ENCODE measurements at places on chromosomes 6 and 20.

GRCh38 chr6:118776607-118777549, 117.1 kb upstream of the ASF1A start:
- DNase-seq = peak; percentile 63

DNA sequence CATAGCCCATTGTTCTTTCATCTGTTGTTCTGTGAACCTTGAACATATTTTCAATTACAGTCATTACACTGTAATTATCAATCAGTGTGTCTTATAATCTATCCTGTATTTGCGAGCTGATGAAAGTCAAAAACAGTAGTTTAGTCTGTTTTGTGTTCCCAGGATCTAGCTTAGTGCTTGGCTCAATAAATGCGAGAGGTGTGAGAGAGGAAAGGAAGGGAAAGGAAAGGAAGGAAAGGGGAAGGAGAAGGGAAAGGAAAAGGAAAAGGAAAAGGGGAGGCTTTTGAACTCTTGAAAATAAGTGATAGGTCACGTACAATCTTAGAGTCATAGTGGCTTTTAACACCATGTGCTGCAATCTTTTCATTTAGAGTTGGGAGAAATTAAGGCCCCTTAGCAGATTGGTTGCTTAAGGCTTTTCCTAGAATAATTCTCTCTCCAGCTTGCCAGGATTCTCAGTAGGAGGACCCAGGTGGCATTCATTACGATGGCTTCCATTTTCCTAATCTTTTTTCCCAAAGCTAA, 433.8 kb upstream of the PLCB4 start:
- no peak for DNase-seq

DNA sequence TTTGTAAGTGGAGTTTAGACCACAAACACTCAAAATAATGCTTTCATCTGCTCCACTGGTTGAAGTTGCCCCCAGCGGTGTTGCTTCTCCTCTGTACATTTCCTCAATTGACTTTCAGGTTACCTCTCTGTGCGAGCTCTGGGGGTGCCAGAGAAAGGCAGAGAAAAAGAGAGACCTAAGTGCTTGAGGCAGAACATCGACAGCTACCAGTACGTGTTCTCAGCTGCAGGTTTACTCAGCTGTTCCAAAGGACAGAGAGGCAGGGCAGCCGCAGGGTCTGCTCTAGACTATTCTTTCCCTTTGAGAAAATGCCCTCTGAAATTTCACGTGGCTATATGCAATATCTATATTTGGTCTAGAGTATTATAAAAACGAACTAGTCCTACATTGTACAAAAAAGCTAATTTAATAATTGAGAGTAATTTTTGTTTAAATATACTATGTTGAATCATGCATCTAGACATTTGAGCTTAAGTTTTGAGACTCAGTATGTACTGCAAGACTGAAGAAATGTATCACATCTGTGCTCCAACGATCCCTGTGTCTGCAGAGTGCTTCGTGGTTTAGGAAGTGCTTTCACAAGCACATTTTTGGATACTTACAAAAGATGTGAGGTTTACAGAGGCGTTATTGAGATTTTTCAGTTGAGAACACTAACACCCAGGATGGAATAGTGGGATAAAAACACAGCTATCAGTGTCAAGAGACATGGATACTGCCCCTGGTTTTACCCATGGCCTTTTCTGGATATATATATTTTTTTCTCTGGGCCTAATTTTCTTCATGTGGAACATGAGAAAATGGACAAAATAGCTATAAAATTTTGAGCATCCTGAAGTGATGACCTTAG, 453.6 kb upstream of the FLRT3 start:
- DNase-seq = peak; percentile 87

GRCh38 chr20:4160761-4161305, 145.5 kb upstream of the RNF24 start:
- no peak for DNase-seq

- peak; percentile 17 for DNase-seq
Measured at GRCh38 chr6:134074151-134075055, 22.0 kb upstream of the SLC2A12 start.

- no peak for DNase-seq
Measured at GRCh38 chr20:673603-674001, 2.0 kb downstream of the SCRT2 start.

DNA sequence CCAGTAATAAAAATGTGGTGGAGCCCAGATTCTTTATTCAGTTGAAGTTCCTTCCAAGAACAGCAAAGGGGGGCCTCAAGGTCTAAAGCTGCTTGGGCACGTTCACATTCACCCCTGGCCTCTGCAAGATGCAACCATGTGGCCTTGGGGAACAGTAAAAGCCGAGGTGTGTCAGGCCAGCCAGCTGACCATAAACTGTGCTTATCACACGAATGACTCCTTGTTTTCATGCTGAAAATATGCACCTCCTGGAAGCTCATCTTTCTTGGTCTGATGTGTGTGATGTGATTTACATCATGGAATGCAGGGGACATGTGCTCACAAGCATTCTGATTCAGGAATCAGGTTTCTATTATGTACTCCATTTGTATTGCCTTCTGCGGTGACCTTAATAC, 211.6 kb upstream of the MARCKS start:
- no peak for DNase-seq

DNA sequence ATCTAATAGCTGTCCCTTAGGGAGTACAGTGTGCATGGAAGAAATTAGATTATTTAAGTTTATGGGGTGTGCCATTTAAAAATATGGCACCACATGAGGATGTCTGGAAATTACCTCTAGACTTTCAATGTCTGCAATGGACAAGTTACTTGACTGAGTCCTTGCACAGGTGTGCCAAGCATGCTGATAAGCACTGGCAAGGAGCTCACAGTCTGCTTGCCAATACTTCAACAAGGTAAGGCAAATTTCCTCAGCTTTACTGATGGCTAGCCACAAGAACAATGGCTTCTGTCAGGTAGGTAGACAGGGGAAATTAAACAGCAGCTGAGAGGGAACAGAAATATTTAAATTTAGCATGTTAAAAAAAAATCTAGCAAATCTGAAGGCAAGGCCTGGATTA, 91.1 kb upstream of the TRAF3IP2 start:
- DNase-seq = no peak

- DNase-seq = no peak
Measured at GRCh38 chr6:138036111-138036510, 71.1 kb downstream of the PERP start.

DNA sequence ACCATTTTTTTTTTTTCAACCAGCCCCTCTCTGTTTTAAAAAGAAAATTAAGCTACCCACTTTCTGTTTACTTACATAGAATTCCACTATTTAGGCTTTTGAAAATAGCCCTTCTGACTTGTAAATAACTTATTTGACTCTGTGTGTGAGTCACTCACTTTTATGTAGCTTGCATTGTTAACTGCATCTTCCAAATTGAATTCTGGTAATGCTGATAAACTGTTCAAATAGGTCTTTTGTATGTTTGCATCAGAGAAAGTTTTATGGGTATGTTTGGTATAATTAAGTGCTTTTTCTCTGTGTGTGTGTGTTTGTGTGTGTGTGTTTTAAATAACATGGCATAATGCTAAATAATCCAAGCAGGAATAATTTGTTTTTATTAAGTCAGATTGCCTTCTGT, 360.1 kb downstream of the PLCB1 start:
- no peak for DNase-seq

- no peak for DNase-seq
Measured at GRCh38 chr6:95142661-95143335, 434.5 kb upstream of the MANEA start.

GRCh38 chr6:92369309-92369708, 1050.0 kb downstream of the EPHA7 start:
- no peak for DNase-seq

DNA sequence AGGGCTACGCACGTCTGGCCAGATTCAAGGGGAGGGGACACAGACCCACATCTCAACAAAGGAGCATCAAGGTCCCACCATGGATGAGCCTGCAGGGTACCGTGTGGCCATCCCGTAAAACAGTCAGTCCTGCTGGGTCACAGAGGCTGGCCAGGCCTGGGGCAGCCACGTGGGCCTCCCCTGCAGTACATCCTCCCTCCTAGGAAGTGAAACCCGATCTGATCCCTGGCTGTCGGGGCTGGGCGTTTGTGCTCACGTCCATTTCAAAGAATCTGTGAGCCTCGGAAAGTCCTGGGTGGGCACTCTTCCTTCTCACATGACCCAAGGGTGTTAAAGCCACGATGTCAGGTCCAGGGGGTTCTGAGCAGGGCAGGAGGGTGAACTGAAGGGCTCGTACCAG, 14.3 kb downstream of the SULF2 start:
- no peak for DNase-seq

DNA sequence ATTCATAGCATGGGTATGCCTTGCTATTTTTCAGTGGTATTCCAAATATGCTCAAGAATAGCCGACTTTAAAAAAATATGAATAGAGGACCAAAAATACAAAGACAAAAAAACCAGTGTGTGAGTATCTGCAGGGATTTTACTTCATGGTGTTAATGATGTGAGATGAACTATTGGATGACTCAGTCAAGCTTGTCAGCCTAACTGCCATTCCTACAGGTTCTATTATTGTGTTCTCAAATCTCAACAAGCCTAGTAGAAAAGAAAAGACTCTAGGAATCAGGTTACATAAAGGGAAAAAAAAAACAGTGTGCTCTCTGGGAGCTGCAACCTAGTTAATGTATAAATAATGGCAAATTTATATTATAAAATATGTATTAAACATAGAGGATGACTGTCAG, 588.4 kb upstream of the BTBD3 start:
- no peak for DNase-seq

DNA sequence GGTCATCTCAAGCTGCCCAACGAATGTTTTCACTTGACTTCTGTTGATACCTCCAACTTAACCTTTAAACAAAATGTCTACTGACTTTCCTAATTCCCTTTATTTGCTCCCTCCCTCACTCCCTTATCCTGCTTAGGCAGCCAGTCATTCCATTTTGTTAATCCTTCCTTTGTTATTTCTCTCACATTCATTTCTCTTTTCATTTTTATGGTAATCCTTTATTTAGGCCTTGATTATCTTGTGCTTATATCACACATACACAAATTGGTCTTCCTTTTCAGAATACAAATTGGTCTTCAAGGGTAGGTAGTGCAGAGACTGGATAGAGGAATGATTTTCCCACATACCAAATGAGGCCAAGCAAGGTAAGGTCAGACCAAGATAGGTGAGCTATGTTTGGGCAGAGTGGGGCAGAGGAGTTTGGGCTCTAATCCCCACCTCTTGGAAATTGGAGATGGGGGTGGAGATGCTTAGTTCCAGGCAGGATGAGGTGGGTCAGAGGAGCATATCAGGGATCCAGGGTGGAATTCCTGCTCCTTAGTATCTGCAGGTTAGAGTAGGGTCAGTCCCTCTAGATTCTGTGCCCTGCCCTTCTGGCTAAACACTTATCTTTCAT, 2.0 kb upstream of the SPACA1 start:
- DNase-seq = no peak

DNA sequence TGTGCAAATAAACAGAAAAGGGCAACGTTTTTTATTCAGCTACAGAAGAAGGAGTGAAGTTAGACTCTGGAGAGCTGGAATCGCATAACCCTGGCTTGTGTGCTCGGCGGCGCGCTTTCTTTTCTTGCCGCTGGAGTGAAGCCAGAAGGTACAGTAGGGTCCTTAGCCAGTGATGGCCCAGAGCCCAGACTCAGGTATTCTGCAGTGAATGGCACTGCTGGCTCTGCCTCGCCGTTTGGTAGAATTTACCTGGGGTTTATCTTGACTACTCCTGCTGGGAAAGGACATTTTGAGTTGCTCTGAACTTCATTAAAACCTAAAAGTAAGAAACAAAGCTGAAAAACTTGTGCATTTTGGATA, 56.9 kb upstream of the TIAM2 start:
- no peak for DNase-seq

DNA sequence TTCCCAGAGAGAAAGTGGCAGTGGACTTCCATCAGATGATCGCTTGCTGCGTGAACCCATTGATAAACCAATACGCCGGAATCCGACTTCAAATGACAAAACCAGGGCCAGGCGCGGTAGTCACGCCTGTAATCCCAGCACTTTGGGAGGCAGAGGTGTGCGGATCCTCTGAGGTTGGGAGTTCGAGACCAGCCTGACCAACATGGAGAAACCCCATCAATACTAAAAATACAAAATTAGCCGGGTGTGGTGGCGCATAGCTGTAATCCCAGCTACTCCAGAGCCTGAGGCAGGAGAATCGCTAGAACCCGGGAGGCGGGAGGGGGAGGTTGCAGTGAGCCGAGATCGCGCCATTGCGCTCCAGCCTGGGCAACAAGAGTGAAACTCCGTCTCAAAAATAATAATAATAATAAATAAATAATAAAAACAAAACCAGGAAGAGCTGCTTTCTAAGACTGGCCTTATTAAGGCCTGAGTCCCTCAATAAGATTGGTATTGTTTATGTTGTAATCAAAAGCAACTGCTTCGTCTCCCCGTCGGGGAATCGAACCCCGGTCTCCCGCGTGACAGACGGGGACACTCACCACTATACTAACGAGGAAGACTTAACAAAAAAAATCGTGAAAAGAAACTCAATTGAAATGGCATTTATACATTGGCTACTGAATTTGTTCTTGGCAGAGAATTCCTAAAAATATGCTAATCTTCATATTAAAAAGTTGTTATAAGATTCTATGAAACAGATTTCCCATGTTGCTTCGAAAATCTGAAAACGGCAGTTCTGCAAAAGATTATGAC, 110.2 kb upstream of the ZNF184 start:
- no peak for DNase-seq

DNA sequence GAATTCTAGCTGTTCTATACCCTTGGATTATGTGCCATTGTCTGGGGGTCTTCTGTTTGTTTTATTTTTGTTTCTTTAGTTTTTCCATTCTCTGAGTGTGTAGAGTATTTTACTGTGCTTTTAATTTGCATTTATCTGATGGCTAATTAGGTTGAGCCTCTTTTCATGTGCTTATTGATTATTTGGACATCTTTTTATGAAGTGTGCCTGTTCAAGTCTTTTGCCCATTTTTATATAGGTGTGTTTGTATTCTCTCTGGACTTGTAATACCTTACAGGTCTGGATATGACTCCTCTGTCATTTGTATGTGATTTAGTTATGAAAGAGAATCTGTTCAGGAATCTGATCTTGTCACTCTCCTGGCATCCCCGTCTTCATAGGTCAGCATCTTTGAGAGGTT, 22.6 kb upstream of the APCDD1L start:
- no peak for DNase-seq

DNA sequence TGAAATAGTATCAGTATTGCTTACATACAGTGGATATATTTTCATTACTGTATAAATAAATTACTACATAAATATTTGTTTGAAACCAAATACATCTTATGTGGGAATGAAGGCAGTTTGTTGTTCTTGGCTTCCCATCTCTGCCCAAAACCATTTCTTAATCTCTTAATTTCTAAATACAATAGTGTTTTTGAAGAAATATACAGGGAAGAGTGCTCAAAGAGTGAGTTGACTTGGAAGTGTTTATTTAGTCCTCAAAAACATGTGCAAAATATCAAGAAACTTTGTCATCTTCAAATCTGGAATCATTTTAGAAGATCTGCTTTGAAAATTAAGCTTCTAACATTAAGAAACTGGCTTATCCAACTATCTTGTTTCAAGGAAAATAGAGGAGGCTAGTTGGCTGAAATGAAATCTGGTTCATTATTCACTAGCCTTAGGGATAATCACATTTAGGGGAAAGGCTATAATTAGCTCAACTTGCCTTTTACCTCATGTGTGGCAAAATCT, 259.8 kb upstream of the FLRT3 start:
- no peak for DNase-seq

GRCh38 chr6:147691446-147691845, 183.0 kb downstream of the SAMD5 start:
- no peak for DNase-seq

- no peak for DNase-seq
Measured at GRCh38 chr6:159097256-159097655, 52.5 kb upstream of the TAGAP start.

GRCh38 chr6:15352845-15353244, 107.0 kb downstream of the JARID2 start:
- DNase-seq = no peak
